ENCODE measurements at places on chromosomes 6 and 20.
A peak's percentile ranks its signal among the peaks of the same experiment; 100 is the strongest.

- DNase-seq: no peak
These were observed 48.3 kb downstream of the ADGRF1 start for GRCh38 chr6:46993846-46994245.

DNA sequence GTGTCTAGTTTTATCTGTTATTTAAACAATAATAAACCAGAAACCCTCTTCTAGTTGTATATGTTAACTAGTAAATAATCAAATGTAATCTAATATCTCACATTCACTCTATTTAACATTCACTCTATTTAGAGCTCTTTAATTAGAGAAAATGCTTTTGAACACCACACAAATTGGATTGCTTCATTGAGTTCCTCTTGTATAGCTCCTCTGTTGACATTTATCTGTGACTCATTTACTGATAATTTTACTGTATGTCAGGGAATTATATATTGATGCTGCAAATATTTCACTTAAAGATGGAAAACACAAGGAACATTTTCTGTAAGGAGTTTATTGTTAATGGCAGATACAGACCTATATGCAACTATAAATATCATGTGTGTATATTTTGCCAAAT, 594.6 kb downstream of the COL12A1 start:
- no peak for DNase-seq

- no peak for DNase-seq
These were observed 159.8 kb downstream of the TFAP2C start for GRCh38 chr20:56788671-56789610.

DNA sequence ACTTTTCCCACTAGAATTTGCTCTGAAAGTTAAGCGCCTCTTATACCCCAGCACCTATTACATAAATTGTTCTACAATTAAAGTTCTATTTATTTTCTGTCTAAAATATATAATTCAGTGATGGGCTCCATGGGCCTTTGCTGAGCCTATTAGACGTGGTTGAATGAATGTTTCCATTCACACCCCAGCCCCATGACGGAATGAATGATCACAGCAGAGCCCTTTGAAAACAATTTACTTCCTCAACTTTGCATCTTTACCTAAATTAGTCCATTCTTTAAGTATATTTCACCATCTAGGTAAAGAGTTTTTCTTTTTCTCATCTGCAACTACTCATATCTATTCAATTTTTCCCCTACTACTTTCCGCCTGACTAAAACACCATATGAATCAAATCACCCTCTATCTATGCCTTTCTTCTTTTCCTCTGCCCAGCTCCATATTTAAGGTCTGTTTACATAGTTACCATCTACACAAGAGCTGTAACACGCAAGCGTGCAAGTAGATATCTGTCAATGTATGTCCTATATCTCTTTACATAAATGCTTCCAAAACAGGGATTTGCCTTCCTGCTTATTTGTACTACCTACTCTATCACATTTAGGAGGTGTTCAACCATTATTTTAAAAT, 69.7 kb downstream of the ECT2L start:
- no peak for DNase-seq

GRCh38 chr20:41478026-41478425, 111.4 kb upstream of the EMILIN3 start:
- DNase-seq: no peak

- no peak for DNase-seq
These were observed 14.4 kb downstream of the FOXP4 start for GRCh38 chr6:41560431-41561192.

- no peak for DNase-seq
These were observed 898.2 kb downstream of the KIF16B start for GRCh38 chr20:15675061-15675514.

DNA sequence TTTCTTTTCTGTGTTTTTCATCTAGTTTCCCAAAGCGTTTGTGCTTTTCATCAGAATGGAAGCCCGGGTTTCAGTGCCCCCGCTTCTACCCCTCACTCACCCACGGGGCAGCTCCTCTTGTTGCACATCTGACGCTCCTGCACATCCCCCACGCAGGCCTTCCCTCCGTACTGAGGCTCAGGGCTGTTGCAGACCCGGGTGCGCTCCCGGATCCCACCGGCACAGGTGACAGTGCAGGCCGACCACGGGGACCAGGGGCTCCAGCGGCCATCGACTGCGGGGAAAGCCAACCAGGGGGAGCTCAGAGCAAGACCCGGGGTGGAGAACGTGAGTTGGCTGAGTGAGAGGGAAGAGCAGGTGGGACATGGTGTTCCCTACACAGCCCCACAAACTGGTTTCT, 19.0 kb downstream of the THBS2 start:
- DNase-seq: no peak

GRCh38 chr6:5497896-5498578, 236.7 kb downstream of the FARS2 start:
- peak; percentile 13 for DNase-seq

GRCh38 chr20:22524393-22525015, 59.9 kb downstream of the FOXA2 start:
- no peak for DNase-seq

- DNase-seq: peak; percentile 85
These were observed 56.0 kb upstream of the DDR1 start for GRCh38 chr6:30828027-30828962.

GRCh38 chr20:43914311-43915210, at the start of gene TOX2:
TSS of gene TOX2 (plus strand) at chr20:43914852. CDS start at chr20:43914892, 40 bp downstream.
- DNase-seq: no peak

DNA sequence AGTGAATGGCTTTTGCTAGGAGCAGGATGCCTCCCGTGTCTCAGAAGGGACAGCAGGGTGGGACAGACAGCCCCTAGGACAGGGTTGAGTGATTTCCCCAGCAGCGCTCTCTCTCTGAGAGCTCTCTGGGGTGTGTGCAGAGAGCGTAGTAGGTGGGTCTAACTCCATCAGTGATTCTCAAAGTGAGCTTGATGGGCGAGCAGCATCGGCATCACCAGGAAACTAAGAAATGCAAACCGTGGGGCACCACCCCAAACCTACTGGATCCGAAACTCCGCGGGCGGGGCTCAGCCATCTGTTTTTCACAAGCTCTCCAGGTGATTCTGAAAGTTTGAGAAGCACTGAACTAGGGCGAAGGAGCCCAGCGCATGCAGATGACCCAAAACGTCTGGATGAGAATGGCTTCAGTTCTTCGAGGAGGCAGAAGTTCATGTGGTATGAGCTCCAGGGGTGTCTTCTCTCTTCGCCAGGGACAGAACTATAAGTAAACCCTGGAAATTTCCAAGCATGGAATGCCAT, 119.6 kb upstream of the RNF24 start:
- DNase-seq: no peak

GRCh38 chr6:3347247-3347646, 88.5 kb downstream of the PSMG4 start:
- no peak for DNase-seq

Data from NCI-H1694 (cell line).